ENCODE measurements at places on chromosomes 16 and 17.

DNA sequence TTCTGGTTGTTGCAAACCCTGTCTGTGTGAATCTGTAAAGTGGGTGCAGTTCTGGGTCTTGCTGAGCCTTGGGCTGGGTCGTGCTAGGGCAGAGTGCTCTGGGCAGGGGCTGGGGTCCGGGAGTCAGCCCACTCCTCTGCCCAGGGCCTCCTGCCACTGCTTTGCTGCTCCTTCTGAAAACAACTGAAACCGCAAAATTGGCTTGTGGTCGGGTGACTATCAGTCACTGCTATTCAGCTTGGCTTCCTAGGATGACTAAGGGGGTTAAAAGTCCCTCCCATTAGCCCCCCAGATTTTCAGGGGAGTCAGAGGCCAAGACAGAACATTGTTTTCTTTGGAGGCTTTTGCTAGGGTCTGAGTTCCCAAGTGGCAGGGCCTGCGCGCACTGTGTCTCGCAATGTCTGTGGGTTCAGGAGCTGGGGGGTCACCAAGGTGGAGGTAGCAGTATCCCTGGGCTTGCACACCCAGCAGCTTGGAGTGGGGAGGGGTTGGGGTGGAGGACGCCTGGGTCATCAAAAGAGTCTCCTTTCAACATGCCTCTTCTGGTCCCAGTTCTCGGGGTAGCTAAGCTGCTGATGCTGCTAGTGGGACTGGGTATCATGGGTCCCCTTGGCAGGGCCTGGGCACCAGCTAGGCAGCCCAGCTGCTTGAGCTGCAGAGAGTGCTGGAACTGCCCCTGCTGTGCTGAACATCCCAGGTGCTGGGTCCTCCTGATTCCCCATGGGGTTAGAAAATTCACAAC lies 13.5 kb upstream of the TBX21 start:
- no peak for DNase-seq

GRCh38 chr17:29383686-29384085 lies 6.5 kb upstream of the TAOK1 start:
- no peak for DNase-seq

- DNase-seq: peak; percentile 93
Measured at GRCh38 chr17:16584273-16584995, 15.4 kb upstream of the ZNF287 start.

DNA sequence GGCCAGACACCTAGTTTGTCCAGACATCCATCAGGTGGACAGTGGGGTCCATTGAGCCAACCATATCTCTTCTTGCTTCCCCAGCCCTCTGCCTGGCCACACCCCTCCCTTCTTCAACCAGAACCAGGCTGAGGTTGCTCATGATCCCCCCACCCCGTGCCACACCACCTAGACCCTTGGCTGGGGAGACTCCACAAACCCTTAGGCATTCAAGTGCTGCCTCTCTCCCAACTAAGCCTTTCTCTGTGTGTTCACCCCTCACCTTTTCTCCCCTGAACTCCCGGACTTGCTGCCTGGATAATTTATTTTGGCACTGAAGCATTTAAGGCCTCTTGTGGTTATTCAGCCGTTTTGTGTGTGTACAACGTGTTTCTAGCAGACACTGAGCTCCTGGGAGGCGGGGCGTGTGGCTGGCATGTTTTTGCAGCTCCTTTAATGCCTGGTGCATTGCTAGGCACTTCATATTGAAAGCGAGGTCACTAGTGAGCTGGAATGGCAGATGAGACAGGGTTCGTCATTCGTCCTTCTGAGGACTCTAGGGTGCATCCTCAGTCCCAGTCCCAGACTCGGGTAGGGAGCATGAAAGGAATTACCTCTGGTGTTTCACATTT lies 28.7 kb downstream of the CACNA1G start:
- DNase-seq: no peak

DNA sequence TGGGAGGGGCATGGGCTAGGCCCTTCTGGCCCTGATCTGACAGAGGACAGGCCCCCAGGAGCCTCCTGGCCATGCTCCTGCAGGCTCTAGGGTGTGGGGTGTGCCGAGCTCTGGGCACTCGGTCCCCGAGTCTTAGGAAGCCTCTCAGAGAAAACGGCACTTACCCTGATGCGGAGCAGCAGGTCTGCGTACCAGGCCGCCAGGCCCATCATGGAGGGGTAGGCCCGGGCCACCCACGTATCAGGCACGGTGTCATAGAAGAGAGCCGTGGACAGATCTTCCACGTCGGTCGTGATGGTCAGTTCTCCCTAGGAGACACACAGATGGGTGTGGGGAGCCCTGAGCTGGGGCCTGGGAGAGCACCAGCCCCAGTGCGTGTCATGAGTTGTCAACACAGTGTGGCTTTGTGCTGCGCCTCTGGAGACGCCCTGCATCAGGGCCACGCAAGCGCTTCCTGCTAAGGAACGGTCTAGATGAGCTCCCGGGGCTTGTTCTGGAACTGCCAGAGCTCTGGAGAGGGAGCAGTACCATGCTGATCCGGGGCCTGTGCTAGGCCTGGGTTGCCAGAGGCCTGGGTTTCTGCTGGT lies 47.9 kb downstream of the PGS1 start:
- no peak for DNase-seq

- DNase-seq: no peak
Measured at GRCh38 chr17:61467416-61468262, 15.4 kb downstream of the TBX4 start.

GRCh38 chr16:50298591-50299507 lies 32.5 kb downstream of the ADCY7 start:
- DNase-seq: no peak

DNA sequence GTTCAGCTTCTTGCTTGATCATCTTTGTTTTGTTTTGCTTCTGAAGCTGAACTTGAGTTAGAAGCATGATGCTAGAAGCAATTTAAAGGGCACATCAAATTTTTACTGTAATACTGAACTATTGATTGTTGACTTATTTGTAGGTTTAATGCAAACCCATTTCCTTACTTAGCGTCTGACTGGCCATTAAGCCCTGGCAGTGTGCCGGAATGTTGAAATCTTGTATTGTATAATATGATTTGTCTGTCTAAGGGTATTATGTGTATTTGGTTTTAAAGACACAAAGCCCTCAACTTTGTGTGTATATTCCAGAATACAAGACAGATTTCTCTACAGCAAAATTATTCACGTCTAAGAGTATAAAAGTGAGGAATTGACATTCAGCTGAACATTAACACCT lies 39.7 kb downstream of the NUP93 start:
- no peak for DNase-seq

GRCh38 chr17:68020409-68020756 lies 15.2 kb upstream of the KPNA2 start:
- no peak for DNase-seq

GRCh38 chr17:76500074-76500746 lies 1.0 kb downstream of the RHBDF2 start:
- no peak for DNase-seq

DNA sequence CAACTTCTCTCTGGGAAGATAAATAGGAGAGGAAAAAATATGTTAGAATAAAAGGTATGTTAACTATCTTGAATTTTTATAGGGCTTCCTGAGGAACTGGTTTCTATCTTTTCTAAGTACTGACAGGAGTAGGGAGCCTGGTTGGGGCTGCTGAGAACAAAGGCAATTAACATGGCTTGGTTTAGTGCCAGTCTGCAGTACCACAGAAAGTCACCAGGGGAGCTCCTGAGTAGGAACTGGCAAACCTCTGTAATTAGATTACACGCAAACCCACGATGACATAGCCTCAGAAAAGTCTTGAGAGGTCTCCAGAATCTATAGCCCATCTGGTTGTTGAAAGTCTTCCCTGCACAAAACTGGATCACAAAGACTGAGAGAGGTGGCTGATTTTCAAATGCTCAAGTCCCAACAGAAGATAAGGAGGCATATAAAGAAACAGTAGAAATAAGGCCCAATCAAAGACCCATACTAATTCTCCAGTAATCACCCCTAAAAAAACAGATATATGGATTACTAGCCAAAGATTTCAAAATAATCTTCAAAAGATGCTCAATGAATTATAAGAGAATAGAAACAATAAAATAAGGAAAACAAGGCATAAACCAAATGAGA lies 11.7 kb upstream of the CNTNAP4 start:
- no peak for DNase-seq

- DNase-seq: no peak
Measured at GRCh38 chr17:69692171-69692570, 277.7 kb downstream of the MAP2K6 start.

DNA sequence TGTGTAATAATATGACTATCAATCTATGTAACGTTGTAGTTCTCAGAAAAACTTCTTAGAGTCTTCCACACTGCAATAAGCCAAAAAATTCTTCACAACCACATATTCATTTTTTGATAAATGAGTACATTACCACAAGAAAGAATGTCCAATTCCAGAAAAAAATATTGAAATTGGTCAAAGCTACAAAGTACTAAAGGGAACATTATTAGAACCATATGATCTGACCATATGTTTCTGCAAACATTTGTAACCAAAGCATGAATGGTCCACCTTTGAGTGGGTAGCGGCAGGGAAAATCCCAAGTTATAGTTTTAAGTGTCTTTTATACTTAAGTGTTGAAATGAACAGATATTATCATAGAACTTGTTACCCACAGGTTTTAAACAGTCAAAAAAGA lies 71.7 kb upstream of the NACA2 start:
- no peak for DNase-seq

GRCh38 chr16:11094857-11095565 lies 150.6 kb downstream of the CLEC16A start:
- DNase-seq: no peak

GRCh38 chr16:29009050-29009837 lies 24.4 kb downstream of the LAT start:
- DNase-seq: no peak

- no peak for DNase-seq
Measured at GRCh38 chr17:16480995-16481394, 11.0 kb downstream of the LRRC75A start.
